ENCODE measurements at places on chromosomes 6 and 20.

GRCh38 chr20:62531046-62531838 lies 55.4 kb upstream of the GATA5 start:
- DNase-seq = no peak

DNA sequence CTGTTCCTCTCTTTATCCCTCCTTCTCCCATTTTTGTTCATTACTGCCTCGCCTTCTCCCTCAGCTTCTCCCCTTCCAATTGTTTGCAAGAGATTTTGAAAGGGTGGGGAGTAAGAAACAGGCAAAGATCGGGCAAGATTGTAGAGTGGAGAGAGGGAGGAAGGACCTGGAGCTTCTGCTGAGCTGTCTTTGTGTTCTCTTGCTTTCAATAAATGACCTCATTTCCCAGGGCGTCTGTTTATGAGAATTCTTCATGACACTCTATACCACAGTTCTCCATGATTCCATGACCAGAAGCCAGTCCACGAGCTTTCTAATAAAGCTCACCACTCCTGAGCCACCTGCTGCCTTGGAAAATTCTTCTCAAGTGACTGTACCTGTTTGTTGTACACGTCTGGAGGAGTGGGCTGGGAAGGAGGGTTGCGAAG lies 50.0 kb upstream of the PLEKHG1 start:
- DNase-seq = no peak

- DNase-seq = no peak
Observed at GRCh38 chr6:29919506-29920445, 22.6 kb upstream of the HLA-A start.

- DNase-seq = no peak
Observed at GRCh38 chr20:39538317-39538716, 576.2 kb downstream of the DHX35 start.

GRCh38 chr6:7313505-7314165 lies 636 bp upstream of the SSR1 start:
- no peak for DNase-seq

Data from fibroblast of skin of left quadriceps (primary cell).